ENCODE measurements at places on chromosomes 1 and 21.

- DNase-seq = no peak
Observed at GRCh38 chr1:185693654-185694053, 40.5 kb upstream of the HMCN1 start.

DNA sequence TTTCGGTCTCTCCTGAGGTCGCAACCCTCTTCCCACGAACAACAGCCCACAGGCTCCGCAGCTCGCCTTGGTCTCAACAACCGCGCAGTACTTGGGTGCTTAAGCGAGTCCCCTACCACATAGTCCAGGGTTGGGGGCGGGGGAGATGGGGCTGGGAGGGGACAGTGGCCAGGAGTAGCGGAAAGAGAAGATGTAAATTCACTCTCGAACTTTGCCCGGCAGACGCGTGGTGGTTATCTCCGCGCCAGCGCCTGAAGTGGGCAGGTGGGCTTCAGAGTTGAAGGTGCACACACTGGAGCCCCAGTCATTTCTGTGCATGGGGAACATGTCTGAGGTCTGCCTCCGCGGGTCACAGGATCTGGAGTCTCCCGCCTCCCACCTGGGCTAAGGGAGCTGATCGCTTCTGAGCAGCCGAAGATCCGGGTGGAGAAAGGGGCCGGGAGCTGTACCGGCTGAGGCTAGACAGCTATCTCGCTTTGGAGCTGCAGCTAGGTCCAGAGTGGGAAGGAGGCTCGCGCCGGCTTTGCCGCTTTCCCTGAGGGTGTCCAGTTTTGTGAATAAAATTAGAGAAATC is 4.3 kb upstream of the FOXD2 start:
- DNase-seq = no peak

- no peak for DNase-seq
Observed at GRCh38 chr1:31689854-31690253, 14.0 kb downstream of the COL16A1 start.

DNA sequence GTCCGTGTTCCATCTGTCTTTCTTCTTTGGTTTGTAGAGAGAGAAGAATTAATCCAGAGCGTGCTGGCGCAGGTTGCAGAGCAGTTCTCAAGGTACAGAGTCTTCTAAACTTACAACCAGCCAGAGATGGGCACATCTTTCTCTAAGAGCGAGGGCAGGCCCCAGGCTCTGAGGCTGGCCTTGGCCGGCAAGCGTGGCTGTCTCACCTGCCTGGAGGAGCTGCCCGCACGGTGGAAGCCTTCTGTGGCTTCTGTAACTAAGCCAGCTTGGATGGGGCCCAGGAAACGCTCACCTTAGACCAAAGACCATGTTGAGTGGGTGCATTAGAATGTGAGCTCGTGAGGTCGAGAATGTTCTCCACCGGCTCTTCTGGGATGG is 78.6 kb downstream of the PDE9A start:
- DNase-seq = no peak

GRCh38 chr1:24580756-24581155 is 24.9 kb downstream of the NCMAP start:
- no peak for DNase-seq

GRCh38 chr1:36183309-36183856 is 27.4 kb downstream of the MAP7D1 start:
- DNase-seq = no peak

All from left renal cortex interstitium (tissue), 4 donors.